ENCODE measurements at places on chromosomes 5 and 9.

DNA sequence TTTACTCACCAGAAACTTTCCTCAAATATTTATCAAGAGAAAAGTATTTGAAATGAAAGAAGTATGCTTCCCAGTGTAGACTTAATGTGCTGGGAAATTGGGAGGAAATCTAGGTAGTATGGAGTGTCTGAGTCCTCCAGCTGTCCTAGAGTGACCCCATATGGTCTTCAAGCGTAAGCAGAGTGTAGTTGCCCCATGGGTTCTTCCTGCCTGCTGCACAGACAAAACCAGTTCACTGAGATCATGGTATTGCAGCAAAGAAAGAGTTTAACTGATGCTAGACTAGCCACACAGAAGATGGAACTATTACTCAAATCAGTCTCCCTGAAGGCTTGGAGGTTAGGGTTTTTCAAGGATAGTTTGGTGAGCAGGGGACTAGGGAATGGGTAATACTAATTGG lies 114.9 kb upstream of the PRLR start:
- H3K36me3 ChIP-seq: no peaks in the 10 kb centered on the region
- no peak overlapping the region for H3K4me3 ChIP-seq
- no peak overlapping the region for H3K27ac ChIP-seq
- no peak for DNase-seq
- H3K4me1 ChIP-seq: no peaks in the 10 kb centered on the region
- no peaks in the 10 kb centered on the region for H3K27me3 ChIP-seq

GRCh38 chr9:114643896-114644295 lies 13.7 kb downstream of the TEX53 start:
- no peak for DNase-seq
- H3K4me3 ChIP-seq: no peak overlapping the region
- peaks cover 9% of the 10 kb centered on the region for H3K36me3 ChIP-seq
- no peak overlapping the region for H3K27ac ChIP-seq

GRCh38 chr9:103335461-103335860 lies 340.3 kb downstream of the CYLC2 start:
- no peak overlapping the region for H3K27ac ChIP-seq
- DNase-seq: no peak
- no peak overlapping the region for H3K4me3 ChIP-seq
- H3K4me1 ChIP-seq: no peaks in the 10 kb centered on the region
- H3K36me3 ChIP-seq: no peaks in the 10 kb centered on the region

DNA sequence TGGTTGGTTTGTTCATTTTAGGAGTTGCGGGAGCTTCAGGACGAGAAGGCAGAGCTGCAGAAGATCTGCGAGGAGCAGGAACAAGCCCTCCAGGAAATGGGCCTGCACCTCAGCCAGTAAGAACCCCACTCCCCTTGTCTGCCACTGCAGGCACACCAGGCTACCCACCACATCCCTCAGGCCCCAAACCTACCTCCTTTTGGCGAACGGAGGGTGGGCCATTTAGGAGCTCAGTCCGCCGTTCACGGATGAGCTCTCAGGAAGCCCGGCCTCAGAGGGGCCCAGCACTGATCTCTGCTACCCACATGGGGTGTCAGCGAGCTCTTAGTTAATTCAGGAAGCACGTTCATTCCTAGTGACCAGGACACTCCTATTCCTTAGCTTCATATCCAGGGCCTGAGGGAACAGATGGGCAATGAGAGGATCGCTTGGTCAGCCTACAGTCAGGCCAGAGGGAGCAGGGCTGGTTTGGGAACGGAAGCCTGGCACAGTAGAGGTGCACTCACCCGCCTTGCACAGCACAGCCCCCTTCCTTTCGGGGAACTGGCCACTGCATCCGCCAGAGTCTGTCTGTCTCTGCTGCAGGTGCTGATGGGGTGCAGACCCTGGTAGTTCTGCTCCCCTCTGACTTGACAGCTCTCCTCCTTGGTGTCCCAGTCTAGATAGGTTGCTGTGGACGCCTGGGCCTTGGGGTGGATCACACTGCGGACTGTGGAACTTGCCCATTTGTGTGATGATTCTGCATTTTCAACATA lies 21.4 kb downstream of the HNRNPH1 start:
- no peaks in the 10 kb centered on the region for H3K4me1 ChIP-seq
- DNase-seq: no peak
- no peaks in the 10 kb centered on the region for H3K27me3 ChIP-seq
- no peak overlapping the region for H3K27ac ChIP-seq
- H3K36me3 ChIP-seq: peaks cover 19% of the 10 kb centered on the region

GRCh38 chr5:111748304-111748763 lies 8.7 kb downstream of the NREP start:
- no peak for DNase-seq
- no peaks in the 10 kb centered on the region for H3K36me3 ChIP-seq
- no peaks in the 10 kb centered on the region for H3K4me1 ChIP-seq
- H3K27me3 ChIP-seq: no peaks in the 10 kb centered on the region
- H3K4me3 ChIP-seq: no peak overlapping the region

DNA sequence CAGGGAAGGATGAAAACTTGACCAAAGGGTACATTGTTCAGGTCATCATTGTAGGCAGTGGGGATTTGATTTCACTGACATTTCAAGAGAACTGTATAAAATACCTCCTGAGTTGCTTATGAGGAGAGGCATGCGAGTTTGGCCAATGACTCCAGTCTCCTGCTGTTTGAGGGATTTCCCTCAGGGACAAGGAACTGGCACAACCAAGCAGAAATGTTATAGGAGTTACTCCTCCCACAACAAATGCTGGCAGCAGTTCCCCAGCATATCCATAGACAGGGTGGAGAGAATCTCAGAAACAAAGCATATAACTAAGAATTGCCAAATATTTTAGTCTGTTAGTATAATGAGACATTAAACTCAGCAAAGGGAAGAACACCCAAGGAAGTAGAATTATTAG lies 47.2 kb upstream of the FBXL7 start:
- H3K27me3 ChIP-seq: no peaks in the 10 kb centered on the region
- no peak overlapping the region for H3K4me3 ChIP-seq
- no peak for DNase-seq

DNA sequence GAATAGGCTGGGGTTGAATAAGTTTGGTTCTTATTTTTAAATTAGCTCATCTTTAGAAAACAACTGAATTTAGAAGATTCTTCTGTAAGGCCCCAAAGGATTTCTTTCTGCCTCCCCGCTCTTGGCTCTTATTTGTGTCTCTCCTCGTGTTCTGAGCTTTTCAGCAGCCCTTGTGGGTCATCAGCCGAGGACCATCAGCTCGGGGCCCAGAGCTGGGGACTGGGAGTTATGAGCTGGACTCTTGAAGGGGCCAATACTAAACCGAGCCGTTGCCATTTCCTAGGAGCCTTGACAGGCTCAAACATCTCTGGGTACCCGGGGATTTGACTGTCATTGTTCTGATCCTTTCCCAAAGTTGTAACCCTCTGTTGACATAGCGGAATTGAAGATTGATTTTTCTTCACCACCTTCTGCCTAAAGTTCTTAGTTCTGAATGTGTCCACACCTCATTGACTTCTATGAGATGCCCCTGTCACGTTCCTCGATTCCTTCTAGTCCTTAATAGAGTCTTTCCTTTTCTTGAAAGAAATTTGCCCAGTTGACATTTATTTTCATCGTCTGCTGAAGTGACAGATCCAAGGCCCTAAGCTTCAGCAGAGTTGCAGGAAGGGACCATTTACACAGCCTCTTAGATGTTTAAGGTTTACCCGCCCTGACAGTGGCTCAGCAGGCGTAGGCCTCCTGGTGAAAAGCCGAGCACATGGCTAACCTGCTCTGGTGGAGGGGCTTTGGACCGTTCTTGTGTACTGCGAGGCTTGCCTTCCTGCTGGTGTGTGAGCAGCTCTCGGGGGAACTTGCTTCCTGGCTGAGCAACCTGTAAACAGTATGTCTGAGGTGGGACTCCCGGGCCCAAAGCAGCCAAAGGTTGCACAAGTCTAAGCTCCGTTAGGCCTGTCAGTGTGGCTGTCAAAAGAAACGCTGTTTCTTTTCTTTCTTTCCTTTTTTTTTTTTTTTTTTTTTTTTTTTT lies 24.0 kb downstream of the ABL1 start:
- H3K4me3 ChIP-seq: no peak overlapping the region
- H3K4me1 ChIP-seq: peaks cover 3% of the 10 kb centered on the region
- DNase-seq: no peak
- H3K27ac ChIP-seq: no peak overlapping the region
- peaks cover 8% of the 10 kb centered on the region for H3K36me3 ChIP-seq

DNA sequence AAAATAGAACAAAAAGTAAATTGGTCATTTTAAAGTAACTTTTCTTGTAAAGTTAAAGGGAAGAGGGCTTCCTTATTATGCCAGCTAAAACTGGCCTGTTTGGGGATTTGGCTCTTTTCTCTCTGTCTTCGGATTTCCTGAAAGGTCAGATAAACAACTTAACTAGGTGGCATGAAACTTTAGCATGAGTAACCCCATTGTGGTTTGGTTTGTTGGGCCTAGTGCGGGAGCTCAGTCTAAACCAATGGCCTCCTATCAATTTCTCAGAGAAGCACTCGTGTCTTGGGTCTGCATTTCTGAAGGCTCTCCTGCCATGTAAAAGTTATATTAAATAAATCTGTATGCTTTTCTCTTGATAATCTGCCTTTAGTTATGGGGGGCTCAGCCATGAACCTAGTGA lies 48.5 kb upstream of the ANKH start:
- no peak for DNase-seq
- H3K27ac ChIP-seq: no peak overlapping the region
- H3K27me3 ChIP-seq: no peaks in the 10 kb centered on the region
- no peaks in the 10 kb centered on the region for H3K36me3 ChIP-seq
- H3K4me3 ChIP-seq: no peak overlapping the region

GRCh38 chr9:98479449-98479848 lies 224.0 kb upstream of the TBC1D2 start:
- no peak for DNase-seq
- no peak overlapping the region for H3K4me3 ChIP-seq
- no peaks in the 10 kb centered on the region for H3K36me3 ChIP-seq
- H3K4me1 ChIP-seq: no peaks in the 10 kb centered on the region

GRCh38 chr9:110156902-110157301 lies 51.1 kb downstream of the C9orf152 start:
- no peaks in the 10 kb centered on the region for H3K36me3 ChIP-seq
- DNase-seq: peak; percentile 12
- H3K4me3 ChIP-seq: peak overlapping the region; percentile 6
- H3K27ac ChIP-seq: no peak overlapping the region
- peaks cover 27% of the 10 kb centered on the region for H3K4me1 ChIP-seq

DNA sequence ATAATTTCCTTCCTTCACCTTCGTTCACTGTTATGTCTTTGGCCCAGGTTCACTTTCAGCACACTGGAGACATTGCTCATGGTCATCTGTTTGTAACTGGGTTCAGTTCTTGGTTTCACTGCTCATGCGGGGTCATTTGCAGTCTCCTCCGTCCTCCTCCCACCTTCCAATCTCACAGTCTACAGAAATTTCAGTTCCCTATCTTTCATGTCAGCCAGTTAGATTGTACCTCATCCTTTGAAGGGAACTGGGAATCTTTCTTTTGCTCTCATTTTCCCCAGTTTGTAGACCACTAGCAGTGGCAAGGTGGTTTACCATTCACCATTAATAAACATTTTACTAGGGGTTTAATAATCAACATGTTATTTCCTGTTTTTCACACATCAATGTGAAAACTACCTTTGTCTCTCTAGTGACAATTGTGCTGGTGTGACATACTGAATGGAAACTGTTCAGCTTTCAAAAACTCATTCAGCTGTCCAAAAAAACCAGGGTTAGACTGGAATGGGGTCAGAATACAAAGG lies 100.9 kb upstream of the IL6ST start:
- no peaks in the 10 kb centered on the region for H3K36me3 ChIP-seq
- no peak overlapping the region for H3K4me3 ChIP-seq
- H3K27me3 ChIP-seq: no peaks in the 10 kb centered on the region
- no peak for DNase-seq
- peaks cover 80% of the 10 kb centered on the region for H3K4me1 ChIP-seq

DNA sequence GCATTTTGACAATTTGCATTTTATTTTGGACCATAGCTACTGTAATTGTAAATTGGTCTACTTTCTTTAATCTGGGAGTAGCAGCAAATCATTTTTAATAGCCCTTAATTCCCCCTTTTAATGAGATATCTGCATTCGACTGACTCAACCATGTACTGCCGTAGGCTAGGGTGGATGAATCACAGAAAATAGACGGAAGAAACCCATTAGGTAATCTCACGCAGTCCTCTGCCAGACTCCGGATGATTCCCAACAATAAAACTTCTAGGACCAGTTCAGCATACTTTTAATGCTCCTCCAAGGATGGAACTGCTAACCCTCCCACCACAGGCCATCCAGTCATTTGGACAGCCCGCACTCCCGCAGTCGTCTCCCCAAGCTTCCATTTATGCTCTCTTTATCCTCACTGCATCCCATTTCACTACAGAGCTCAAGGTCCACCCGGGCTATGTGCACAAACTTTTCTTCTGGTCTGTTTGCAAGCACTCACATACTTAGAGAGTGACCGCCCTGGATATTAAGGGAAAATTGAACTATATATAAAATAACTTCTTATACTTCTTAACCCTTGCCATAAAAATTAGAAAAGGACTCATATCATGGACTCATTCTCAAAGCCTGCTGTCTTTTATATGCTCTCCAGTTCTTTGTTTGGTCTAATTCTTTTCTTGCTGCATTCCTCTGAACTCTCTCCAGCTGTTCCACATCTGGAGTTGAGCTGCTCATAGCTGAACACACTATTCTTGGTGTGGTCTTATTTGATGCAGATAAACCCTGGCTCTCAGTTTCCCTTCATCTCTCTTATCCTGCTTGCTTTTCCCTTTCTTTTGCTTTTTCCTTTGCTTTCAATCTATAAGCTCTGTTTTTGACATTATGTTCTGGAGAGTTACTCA lies 326.6 kb downstream of the ARL15 start:
- H3K4me3 ChIP-seq: no peak overlapping the region
- no peaks in the 10 kb centered on the region for H3K4me1 ChIP-seq
- H3K27me3 ChIP-seq: no peaks in the 10 kb centered on the region
- DNase-seq: no peak
- no peak overlapping the region for H3K27ac ChIP-seq
- H3K36me3 ChIP-seq: no peaks in the 10 kb centered on the region

DNA sequence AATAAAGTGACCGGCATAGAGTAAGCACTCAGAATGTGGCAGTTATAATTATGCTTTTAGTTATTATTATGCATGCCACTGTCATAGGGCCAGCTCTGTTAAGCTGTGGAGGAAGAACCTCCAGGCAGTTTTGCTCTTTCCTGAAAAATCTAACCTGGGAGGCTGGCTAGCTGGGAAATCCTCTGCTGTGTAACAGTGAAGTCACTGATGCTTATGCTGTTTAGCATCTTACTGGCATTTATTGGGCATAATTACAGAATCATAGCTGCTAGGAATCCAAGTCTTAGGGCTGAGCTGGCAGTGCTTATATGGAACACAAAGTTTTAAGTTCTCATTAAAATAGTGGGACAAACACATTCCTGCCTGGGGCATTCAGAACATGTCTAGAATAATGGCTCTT lies 5.5 kb upstream of the GSN start:
- no peaks in the 10 kb centered on the region for H3K27me3 ChIP-seq
- no peak overlapping the region for H3K27ac ChIP-seq
- no peak overlapping the region for H3K4me3 ChIP-seq

GRCh38 chr9:118938581-118938980 lies 430.7 kb downstream of the BRINP1 start:
- DNase-seq: no peak
- no peaks in the 10 kb centered on the region for H3K36me3 ChIP-seq
- H3K27ac ChIP-seq: no peak overlapping the region
- H3K4me1 ChIP-seq: no peaks in the 10 kb centered on the region
- H3K27me3 ChIP-seq: no peaks in the 10 kb centered on the region
